MV-4-11 (cell line): ENCODE measurements at places on chromosomes 16 and 17.
A peak's percentile ranks its signal among the peaks of the same experiment; 100 is the strongest.

DNA sequence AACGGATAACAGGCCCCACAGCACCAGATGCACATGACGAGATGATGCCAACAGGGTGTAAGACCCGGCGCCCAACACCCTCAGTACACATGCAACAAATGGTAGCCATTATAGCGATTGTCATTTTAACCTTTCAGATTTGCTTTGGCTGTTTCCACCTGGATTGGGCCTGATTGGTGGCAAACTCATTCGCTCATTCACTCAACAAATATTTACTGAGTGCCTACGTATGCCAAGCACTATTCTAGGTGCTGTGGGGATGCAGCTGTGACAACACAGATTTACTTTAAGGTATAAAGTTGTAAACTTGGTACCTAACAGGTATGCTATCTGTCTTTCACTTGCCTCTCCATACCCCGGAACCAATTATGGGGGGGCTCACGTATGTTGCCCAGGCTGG lies 66.8 kb downstream of the SRCIN1 start:
- no peak for DNase-seq

DNA sequence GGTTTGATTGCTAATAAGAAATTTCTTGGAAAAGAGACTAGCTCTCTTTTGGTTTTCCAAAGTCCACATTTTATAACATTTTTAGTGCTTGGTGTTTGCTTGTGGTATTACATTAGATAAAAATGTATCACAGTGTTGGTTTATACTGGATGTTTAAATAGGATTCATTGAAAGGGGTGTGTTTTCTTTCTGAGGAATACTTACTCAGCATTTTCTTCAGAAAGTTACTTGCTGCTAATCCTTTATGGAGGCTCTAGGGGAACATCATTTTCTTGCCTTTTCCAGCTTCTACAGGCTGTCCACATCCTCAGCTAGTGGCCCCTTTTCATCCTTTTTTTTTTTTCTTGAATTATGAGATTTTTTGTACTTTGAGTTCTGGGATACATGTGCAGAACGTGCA lies 834 bp upstream of the KRT39 start:
- no peak for DNase-seq

DNA sequence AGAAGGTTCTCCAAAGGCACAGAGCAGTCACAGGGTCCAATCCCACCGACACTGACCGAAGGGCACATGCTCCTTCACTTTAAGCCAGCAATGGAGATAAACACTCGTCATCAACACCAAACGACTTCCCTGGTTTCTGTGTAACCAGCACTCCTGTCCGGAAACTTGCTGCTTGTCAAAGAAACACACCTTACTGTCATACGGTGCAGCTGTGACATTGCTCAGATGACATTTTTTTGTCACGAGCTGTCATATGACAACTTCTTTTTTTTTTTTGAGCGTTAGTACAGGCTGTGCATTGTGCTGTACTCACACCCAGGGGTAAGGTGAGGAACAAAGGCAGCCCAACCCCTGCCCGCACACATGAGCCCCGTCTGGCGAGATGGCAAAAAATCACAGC lies 39.2 kb downstream of the TLE7 start:
- no peak for DNase-seq

GRCh38 chr16:78485917-78486257 lies 386.4 kb downstream of the WWOX start:
- DNase-seq, result no peak

DNA sequence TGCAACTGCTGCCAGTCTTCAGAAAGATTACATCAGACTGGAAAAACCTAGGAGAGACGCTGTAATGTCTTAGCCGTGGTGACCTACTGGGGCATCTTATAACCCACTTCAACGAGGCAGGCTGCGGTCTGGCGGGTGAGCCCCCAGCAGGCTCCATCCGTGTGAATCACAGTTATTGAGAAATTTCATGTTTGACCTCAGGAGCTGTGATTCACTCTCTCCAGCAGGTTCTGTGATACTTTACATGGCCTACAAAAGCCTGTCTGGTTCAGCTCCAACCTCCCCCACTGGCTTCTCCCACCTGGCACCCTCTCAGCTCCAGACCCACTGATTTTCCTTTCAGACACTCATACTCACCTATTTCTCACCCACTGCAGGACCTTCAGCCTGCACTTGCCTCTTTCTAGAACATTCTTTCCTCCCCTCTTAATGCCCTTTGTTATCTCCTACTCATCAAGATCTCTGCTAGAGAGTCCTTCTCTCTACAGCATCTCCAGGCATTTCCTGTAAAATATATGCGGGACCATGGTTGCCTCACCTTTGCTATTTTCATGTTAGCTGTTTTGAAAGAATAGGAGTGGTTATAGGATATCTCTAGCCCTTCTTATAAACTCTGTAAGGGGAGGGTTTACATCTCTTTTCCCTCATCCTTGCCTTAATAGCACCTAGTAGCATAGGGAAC lies 227.9 kb downstream of the MAF start:
- DNase-seq, result peak; percentile 71

DNA sequence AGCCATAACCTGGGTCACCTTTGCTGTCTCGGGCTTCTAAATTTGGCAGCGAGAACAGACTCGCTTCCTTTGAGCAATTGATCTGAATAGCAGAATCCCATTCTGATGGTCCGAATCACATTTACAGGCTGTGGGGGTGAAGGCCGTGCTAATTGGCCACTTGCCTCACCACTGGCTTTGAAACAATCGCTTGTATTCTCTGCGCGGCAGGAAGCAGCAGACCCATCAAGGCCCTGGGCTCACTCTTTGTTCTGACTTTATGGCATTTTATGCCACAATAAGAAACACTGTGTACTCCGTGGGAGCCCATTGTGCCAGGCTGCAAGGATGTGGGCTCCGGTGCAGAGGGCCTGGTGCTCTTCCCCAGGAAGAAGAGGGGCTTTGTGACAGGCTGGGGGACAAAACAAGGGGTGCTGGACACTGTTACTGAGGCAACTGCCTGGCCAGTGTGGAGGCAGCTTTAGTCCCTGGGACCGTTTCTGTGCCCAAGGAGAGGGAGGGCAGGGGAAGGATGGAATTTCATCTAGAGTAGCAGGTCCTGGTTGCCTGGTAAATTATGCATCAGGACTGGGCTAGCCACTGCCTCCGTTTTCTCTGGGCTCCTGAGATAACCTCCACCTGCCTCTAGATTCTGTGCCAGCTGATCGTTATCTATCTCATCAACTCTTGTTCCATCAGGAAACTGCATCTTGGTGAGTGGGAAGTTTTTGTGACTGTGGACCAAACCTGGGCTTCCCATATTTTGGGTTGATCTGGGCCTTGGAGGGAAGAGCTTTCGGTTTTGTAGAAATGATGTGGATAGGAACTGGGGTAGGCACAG lies 78.5 kb downstream of the MRC2 start:
- DNase-seq, result no peak
